MV-4-11 (cell line): ENCODE measurements at places on chromosomes 6 and 20.
A peak's percentile ranks its signal among the peaks of the same experiment; 100 is the strongest.

- no peak for DNase-seq
These were observed 1042.4 kb upstream of the FLRT3 start for GRCh38 chr20:15379681-15380296.

- DNase-seq = no peak
These were observed 298.9 kb downstream of the ARHGAP18 start for GRCh38 chr6:129411092-129411491.

DNA sequence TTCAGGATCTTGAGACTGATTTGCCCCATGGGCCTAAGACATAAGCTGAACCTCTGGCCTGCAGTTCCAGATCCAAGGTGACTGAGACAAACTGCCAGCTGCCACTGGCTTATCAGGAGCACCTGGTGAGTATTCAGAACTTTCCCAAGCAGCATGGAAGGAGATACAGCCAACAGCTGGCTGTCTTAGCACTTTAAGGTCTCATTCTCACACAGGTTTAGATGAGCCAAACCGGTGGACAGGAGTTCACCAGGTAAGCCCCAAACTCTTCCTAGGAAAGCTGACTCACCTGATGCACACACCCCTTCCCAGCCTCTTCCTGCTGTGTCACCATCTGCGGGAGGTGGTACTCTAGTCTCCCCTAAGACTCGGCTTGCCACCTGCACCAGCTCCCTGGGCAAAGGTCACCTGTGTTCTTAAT, at the start of gene BANF2:
TSS of gene BANF2 (plus strand) at position 36 of the 421 bp plus-strand sequence. CDS start 25,060 bp downstream, outside the sequence.
- DNase-seq = no peak

DNA sequence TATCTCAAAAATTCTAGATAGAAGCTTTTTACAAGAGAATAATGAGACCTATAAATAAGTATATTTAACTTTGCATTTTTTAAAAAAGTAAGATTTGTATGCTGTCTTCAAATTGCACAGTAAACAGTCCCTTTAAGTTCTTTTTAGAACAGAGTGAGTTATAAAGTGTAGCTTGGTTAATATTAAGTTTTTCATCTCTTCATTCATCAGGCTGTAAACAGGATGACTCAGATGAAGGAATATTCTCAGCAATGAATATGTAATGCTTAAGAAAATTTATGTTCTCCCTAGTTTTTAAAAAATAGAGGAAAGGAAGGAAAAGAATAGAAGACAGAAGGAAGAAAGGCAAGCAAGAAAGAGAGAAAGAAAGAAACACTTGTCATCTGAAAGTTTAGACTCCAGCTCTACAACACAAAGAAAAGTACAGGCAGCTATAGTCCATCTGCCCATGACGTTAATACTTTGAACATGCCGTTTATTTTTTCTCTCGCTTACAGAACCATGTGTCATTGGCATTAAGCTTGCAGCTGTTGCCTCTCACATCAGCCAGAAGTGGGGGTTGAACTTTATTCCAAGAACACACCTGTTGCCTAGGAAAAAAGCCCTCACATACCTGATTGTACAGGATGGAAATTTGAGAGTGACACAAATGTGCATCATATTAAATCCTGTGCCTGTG, 36.1 kb downstream of the CAP2 start:
- no peak for DNase-seq

GRCh38 chr20:57843941-57844625, 134.3 kb upstream of the PMEPA1 start:
- no peak for DNase-seq

GRCh38 chr6:21769968-21770367, 176.4 kb downstream of the SOX4 start:
- no peak for DNase-seq

DNA sequence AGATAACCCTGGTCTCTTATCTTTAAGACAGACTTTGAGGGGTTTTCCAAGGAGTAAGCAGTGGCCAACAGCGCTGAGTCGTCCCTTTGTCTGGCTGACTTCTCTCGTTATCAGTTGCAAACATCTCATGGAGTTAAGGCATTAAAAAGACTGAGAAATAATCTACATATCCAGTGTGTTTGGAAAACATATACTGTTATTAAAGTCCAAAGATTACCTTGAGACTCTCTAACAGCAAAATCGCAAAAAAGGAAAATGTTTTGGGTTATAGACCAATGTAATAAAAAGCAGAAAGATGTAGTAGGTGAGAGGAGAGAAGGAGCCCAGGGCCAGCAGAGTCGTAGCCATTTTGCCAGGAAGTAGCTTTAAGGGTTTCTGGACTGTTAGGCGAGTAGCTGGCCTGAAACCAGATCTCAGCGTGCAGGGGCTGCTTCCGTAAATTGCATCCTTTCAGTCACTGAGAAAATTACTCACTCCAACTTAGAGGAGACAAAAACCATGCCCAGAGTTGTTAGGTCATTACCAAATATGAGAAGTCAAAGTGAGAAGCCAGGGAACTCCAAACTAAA, 24.6 kb downstream of the MYLK4 start:
- peak; percentile 97 for DNase-seq

DNA sequence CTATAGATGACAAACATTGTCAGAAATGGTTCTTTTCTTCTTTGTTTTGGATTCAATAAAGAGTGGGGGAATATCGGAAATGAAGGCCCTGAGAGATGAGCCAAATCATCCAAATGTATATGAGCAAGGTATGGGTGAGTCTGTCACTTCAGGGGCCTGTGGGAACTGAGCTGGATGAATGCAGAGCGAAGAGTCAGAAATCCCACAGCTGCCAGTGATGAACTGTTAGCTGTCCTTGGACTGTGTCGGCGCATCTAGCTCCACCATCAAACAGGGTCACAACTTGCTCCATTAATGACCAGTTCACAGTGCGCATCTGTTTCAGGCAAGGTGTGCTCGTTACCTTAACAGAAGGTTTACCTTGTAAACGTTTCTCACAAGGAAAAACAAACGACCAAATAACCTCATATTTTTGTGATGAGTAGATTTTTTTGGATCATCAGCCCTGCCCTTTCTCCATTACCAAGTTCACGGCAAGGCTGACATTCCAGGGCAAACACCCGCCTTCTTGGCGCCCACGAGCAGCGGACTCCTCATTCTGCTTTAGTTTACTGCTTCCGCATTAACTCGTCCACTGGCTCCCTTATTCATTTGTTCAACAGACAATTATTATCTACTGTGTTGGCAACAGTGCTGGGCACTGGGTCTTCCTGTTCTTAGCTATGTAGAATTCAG, 15.0 kb upstream of the CCN6 start:
- no peak for DNase-seq

DNA sequence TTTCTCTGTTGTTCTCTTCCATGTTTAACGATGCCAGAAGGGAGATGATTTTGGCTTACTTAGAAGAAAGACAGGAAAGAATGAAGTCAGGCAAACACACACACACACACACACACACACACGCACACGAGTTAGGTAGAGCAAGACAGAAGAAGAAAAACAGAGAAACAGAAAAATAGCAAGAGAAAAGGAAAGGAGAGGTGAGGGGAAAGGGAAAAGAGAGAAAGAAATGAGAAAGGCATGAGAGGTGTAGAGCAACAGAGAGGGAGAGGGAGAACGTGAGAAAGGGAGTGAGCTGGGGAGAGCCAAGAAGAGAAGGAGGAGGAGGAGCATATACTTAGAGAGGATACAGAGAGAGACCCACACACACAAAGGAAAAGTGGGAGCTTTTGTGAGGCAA, 385.3 kb downstream of the DOK5 start:
- DNase-seq = no peak

GRCh38 chr6:11273406-11274065, 41.1 kb upstream of the NEDD9 start:
- DNase-seq = no peak

DNA sequence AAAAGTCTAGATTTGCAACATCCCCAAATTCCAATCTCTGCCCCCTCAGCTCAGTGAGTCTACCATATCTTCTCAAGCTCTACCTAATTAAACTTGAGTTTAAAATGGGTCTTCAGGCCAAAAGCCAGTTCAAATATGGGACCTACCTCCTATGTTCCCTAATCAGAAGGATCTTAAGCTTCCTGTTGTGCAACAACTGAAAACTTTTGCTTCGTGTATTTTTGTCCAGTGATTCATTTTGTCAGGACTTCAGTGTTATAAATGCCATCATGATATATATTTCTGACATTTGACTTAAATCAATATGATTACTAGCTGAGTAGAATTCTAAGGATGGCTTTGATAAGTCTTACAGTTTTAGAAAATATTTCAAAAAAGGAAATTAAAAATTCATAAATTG, 622.6 kb upstream of the PTCHD4 start:
- no peak for DNase-seq

DNA sequence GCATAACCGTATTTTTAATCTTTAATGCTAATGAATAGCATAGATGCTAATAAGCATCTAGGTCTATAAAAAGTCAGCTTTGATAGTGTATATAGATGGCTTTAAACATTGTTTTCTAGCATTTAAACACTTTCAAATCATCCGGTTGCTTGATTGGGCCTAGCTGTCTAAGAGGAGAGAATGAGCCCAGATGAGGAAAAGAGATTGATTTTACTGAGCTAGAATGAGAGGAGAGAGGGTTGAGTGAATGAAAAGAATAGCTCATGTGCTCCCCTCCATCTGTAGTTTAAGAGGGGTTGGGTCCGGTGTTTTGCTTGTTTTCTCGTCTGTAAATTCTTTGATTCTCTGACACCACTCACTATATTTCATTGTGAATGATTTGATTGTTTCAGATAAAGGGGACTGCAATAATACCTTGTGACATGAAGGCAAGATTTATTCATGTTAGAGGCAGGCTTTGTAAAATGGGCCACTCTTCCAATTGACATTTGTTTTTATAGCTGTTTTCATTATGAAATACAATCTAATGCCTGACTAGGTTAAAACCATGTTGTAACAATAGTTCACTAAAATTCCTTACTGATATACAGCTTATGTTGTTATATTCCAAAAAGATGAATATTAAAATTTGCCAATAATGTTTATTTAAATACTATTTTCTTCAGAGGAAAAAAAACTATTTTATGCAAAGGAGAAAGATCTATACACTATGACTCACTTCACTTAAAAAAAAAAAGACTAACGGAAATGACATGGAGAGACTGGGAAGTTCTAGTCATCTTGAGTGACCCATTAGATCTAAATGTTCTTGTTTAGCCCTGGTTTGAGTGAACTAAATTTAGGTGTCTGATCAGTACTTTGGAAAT, 3.2 kb downstream of the PTPN1 start:
- DNase-seq = peak; percentile 46

GRCh38 chr6:11497881-11498280, 39.7 kb upstream of the TMEM170B start:
- no peak for DNase-seq

DNA sequence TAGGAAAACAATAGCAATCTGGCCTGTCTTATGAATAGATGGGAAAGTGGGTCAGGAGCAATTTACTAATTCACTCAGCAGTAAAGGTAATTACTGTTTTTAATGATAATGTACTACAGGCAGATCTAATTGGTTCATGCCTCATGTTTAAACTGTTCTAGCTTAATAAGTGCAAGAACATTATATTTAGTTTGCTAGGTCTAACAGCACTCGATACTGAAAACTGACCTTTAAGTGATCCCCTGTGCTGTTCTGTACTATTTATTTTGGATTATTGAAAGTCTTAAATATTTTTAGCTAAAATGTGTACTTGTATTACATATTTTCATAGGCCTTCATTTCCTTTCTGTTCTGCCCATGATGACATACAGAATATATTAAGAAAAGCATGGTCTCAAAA, 998.0 kb upstream of the GJE1 start:
- DNase-seq = no peak

DNA sequence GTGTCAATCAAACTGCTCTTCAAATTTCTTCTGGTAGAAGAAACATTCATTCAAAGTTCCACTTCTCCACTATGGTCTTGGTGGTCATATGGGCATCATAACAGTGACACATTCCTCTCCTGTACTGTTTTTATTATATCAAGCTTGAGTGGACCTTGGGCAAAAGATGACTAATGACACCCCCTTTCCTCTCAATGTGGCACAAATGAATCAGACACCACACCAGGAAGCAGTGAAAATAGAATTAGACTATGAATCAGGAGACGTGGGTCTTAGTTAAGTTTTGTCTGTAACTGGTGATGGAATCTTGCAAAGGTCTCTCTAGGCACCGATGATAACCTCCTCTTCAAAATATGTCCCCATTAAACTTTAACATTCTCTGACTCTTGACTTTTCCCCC, 9.0 kb upstream of the NRSN1 start:
- DNase-seq = no peak

DNA sequence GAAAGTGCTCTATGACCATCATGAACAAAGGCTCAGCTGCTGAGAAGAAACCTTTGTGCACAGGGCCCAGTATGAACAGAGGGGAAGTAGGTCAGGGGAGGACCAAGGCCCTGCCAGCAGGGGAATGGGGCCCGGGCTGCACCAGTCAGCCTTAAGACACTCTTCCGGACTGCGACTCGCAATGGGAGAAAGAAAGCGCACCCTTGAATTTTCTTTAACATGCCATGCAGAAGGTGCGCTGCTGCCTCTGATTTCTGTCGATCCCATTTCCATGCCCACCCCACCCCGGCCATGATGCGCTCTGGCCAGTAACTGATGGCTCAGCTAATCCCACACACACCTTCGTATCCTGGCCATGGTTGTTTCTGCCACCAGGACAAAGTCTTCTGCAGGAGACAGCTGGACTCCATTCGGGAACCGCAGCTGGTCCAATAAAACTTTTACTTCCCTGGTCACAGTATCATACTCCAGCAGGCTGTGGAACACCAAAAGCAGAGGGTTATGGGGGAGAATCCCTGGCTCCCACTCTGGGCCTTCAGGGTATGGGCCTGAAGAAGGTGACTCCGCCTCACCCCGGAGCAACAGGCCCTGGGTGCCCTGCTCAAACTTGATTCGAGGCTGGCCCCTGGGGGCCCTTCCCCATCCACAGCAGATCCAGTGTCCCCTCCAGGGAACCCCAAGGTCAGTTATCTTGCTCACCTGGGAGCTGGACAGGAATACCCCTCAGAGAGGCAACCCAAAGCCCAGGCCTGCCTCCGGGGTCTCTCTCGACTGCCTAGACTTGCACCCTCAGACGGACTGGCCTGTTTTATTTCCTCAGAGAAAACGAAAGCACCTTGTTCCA, 20.3 kb downstream of the CST7 start:
- DNase-seq = no peak

DNA sequence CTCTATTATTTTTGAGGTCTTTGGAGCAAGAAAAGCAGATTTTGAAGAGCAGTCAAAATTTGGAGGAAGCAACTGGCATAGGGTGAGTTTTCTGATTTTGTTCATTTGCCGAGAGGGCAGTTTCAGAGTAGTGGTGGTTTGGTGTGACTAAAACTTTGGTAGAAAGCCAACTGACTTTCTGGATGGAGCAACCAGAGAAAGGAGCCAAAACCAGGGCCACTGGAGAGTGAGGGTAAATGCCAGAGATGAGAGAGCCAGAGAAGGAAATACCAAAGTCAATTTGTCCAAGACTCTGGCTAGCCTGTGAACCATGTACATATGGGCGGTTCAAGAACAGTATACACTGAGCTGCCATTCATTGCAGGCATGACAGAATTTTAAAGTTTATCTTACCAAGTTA, 40.5 kb upstream of the ZBTB24 start:
- no peak for DNase-seq

GRCh38 chr6:161480421-161481155, 206.7 kb upstream of the AGPAT4 start:
- no peak for DNase-seq
